Smooth muscle cell of the brain vasculature (primary cell): ENCODE measurements at places on chromosomes 3 and 15.

DNA sequence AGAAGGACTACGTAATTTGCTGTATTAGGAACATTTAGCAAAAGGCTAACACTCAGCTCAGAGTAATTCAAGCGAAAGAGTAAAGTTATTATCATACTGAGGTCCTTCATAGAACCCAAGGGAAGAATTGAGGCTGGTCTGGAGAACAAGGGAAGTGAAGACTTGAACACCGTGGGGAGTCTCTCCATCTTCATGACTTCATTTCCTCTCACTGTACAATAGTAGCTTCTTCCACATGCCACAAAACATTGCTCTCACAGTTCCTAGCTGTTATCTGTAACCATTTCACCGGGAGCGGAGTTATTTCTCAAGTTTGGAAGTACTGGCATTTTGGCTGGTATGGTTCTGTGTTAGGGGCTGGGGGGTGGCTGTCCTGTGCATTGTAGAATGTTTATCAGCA, 69.7 kb downstream of the MAGI1 start:
- no peak for DNase-seq

DNA sequence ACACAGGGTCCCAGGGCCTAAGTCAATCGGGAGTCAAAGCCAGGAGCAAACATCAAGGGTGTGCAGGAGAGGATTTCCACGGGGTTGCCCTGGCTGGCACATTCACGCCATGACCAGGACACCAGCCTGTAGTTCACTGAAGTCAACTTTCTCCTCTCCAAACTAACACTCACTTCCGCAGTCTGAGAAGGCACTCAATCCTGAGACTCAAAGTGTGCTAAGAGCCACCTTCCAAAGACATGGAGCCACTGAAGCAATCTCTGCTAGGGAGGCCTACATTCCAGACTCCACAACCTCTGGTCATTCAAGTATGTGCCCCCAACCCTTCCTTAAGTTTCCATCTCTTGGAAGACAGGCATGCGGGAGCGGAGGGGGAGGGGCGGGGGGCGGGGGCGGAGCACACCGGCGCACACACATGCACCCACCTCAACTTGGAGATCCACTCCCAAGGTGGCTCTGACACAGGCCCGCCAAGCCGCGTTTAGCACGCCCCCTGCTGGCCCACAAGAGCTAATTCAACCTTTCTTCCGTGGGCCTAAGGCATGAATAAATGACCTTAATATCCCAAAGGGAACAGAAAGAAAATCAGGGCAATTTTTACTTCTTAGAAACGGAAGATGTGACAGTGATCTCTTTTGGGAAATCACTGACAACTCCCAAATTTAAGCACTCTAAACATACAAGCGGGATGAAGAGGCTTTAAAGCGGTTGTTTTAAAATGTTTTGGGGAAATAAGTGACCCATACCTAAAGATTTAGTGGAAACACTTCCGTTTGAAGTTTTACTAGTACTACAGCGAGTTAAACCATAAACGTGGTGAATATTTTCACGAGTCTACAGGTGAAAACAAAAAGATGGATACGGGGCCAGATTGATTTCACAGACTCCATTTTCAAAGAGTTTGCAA, 162.5 kb upstream of the CHRNA7 start:
- no peak for DNase-seq

DNA sequence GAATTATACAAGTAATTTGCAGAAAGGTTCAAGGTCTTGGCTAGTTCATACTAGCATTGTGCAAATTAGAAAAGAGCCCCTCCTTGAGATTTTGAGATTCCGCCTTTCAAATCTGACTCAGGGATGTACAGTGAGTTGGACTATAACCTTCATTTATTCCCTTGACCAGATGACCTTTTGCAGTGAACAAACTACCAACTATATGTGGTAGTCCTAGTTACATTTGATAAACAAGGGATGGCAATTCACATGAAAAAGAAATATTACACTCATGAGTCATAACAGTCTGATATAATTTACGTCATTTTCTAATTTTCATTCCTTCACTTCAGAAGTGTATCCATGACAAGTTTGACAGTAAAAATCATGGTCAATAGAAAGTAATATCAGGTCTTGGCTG, 860.4 kb downstream of the ROBO1 start:
- no peak for DNase-seq

- DNase-seq: no peak
Observed at GRCh38 chr15:90750186-90750585, 33.0 kb downstream of the BLM start.

DNA sequence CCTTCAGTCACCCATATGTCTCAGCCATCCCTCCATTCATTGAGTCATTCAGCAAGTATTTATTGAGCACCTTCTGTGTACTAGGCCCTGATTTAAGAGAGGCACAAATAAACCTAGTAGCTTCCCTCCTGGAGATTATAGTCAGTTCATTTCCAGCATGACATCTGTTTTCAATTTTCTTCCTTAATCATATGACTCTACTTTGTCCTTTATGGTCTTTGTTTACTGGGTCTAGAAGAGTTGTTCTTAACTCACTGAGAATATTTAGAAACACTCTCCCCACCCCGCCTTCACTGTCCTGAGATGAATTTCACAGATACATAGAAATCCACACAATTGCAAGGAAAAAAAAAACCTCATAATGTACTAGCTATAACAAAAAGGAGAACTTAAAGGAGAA, 44.8 kb upstream of the ADAMTS9 start:
- DNase-seq: peak; percentile 15

- peak; percentile 45 for DNase-seq
Observed at GRCh38 chr3:52093756-52094545, 37.6 kb upstream of the DUSP7 start.

DNA sequence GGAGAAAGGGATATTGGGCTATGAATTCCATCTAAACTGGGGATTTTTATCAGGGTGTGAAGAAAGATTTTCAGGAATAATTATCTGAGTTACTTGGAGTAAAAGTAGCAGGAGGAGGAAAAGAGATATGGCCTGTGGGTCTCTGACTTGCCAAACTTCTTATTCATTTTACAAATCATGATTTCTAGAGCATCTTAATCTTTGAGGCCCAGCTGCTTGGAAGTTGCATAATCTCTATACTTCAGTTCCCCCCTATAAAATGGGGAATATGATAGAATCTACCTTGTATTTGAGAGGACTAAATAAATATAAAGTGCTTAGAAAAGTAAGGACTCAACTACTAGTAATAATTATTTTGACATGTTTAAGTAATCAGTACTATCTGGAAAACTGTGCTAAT, 11.0 kb upstream of the GABPB1 start:
- DNase-seq: no peak

- no peak for DNase-seq
Observed at GRCh38 chr15:69852482-69852881, 245.2 kb downstream of the TLE3 start.

DNA sequence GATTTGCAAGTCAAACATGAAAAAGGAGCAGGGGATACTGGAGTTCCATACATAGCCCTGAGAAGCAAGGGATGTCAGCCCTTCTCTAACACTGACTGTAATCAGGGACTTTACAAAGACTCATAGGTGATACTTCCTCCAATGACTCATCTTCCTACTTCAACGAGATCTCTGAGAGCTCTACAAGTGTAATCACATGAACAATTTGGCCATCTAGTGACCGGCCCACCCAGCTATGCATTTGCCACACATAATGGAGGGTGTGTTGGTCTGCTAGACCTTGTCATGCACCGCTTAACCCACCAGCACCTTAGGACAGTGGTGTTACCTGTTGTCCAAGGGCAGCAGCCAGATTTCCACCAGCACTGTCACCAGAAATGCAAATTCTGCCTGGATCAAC, 75.3 kb downstream of the NCEH1 start:
- DNase-seq: no peak

- no peak for DNase-seq
Observed at GRCh38 chr3:59606638-59607266, 556.9 kb upstream of the CFAP20DC start.

GRCh38 chr3:117844676-117845075, 1135.1 kb downstream of the TUSC7 start:
- DNase-seq: no peak

DNA sequence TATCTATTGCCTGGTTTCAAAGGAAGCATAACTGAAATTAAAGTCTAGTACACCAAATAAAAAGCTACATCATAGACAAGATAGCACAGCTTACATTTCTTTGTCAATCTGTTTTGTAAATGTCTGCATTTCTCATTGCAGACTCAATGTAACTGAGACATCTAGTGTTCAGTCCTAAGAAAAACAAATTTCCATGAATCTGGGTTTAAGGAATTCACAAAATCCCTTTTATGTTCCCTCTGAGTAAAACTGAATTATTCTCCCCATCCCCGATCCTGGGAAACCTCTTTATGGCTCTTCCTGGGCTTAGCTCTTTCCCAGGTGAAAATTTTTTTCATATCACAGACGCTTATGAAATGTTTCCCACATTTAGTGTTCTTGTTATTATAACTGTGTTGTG, 21.6 kb upstream of the RASA2 start:
- no peak for DNase-seq

- DNase-seq: no peak
Observed at GRCh38 chr3:107716734-107717133, 194.0 kb downstream of the BBX start.

GRCh38 chr3:36075491-36075890, 304.8 kb upstream of the STAC start:
- no peak for DNase-seq

DNA sequence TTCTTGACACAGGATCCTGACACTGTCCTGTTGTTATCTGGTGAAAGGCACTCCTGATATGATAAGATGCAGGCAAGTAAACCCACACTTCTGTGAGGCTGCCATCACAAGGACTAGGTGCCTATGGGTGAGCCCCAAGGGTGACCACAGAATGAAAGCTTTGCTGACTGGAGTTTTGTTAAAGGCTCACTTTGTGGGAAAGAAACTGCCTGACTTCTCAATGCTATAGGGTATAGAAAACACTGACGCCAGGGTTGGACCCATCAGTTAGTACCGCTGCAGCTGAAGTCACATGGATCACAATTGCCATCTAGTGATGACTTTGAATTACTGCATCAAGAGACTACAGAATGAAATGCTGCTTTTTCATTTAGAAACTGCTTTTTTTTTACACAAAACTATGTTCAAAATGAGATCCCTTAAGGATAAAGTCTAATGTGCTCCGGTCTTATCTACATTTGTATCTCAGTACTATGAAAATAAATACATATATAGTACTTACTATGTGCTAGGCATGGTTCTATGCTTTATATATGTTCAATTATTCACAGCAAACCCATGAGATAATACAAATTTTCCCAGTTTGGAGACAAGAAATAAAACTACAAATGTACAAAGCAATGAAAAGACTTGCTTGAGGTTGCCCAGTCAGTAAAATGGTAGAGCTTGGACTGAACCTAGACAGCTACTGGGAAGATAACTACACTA, 64.2 kb upstream of the CMSS1 start:
- peak; percentile 61 for DNase-seq

GRCh38 chr3:131794766-131795388, 239.9 kb downstream of the CPNE4 start:
- peak; percentile 28 for DNase-seq

GRCh38 chr15:55743729-55744655, 1.0 kb upstream of the PRTG start:
- no peak for DNase-seq

- DNase-seq: no peak
Observed at GRCh38 chr3:164250923-164251322, 827.4 kb downstream of the SI start.

DNA sequence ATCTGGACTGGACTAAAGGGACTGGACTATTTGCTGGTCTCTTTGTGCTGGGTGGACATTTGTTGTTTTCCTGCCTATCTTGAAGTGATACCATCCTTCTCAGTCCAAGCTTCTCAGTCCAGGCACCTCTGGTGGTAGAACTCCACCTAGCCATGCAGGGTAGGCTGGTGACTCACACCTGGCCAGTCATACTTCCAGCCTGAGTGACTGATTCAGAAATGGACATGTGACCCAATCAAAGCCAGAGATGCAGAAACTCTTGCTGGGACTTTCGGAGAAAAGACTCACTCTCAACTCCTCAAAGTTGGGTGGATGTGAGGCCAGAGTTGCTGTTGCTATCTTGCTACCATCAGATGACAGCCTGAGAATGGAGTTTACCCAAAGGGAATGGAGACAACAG, 5.6 kb upstream of the ASB14 start:
- no peak for DNase-seq

GRCh38 chr15:101348643-101349042, 53.6 kb upstream of the SNRPA1 start:
- DNase-seq: no peak

GRCh38 chr3:171799501-171799900, 10.8 kb downstream of the PLD1 start:
- no peak for DNase-seq

GRCh38 chr3:61152071-61152470, 99.2 kb downstream of the FHIT start:
- no peak for DNase-seq

GRCh38 chr3:172270557-172271166, 177.6 kb downstream of the GHSR start:
- no peak for DNase-seq

GRCh38 chr3:181616088-181617070, 95.3 kb upstream of the SOX2 start:
- no peak for DNase-seq

DNA sequence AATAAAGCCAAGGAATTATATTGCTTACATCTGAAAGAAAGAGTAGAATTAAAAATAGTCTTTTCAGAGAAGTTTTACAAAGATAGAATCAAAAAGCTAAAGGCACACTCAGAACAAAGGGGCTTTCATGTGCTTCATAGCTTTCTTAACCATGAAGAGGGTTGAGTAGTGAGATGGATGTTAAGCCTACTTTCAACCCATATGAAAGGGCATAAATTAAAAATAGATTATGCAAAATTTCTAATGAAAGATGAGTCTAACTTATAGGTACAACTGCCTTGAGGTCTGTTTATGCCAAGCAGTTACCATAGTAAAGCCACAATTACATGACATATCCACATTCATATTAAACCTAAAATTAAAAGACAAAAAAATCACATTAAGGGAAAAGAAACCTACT, 223.3 kb upstream of the ARHGEF26 start:
- DNase-seq: no peak

- no peak for DNase-seq
Observed at GRCh38 chr3:5098346-5098745, 23.7 kb upstream of the ARL8B start.

DNA sequence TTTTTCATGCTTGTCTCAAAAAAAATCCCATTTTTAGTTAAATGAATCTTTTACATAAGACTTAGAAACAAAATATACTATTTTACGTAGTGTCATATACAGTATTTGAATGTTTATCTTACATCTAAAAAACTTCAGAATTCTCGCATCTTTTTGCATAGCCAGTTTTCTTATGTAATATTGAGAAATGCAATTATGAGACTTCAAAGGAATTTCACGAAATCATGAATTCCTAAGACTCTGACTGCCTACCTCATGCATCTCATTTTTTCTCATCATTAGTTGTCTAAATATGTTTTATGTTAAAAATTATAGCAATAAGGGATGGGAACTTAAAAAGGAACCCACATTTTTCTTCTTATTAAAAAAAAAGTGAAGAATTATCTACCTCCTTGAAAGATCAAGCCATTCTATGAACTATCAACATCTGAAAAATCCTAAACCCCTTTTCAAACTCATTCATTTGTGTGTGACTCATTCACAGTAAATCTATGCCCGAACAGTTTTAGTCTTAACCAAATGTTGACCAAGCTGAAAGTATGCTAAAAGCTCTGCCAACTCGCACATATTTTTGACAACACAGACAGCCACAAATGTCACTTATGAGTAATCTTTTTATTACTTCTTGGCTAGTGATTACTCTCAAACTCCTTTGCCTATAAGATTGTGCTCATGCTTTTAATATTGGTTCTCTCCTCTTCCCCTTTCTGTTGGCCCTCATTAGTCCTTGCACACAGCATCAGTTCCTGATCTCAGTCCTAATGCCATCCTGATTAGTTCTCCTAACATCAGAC, 115.9 kb downstream of the DCLK3 start:
- peak; percentile 21 for DNase-seq

GRCh38 chr3:30002797-30003196, 603.6 kb upstream of the TGFBR2 start:
- DNase-seq: no peak
